ENCODE measurements at places on chromosomes 5 and 9.

DNA sequence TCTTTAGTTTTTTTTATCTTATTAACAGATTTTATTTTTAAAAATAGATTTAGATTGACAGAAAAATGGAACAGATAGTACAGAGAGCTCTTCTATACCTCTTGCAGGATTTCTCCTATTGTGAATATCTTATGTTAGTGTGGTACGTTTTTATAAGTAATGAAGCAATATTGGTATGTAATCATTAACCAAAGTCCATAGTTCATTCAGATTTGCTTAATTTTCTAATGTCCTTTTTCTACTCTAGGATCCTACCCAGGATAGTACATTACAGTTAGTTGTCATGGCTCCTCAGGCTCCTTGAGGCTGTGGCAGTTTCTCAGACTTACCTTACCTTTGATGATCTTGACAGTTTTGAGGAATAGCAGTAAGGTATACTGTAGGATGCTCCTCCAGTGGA lies 30.4 kb downstream of the PPP2R2B start:
- no peak for DNase-seq

GRCh38 chr5:139904566-139904815 lies 108.9 kb downstream of the PSD2 start:
- DNase-seq: no peak

DNA sequence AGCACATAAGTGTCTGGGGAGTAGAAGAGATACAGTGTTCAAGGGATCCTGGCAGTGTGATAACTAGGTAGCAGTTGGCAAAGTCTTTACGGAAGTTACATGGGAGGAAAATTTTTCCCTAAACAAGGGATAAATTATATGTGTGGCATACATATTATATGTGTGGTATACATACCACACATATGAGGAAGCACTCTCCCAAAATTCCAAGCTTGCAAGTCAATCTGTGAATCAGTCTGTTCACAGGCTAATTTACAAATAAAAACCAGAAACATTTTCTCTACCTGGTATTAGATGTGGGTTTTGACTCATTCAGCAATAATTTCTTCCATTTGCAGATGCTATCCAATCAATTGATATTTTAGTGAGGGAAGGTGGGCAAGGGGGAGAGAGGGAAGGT lies 110.0 kb downstream of the ISOC1 start:
- no peak for DNase-seq

GRCh38 chr5:91243852-91244251 lies 139.3 kb downstream of the ARRDC3 start:
- no peak for DNase-seq

GRCh38 chr5:145718956-145719355 lies 116.2 kb downstream of the PRELID2 start:
- no peak for DNase-seq

DNA sequence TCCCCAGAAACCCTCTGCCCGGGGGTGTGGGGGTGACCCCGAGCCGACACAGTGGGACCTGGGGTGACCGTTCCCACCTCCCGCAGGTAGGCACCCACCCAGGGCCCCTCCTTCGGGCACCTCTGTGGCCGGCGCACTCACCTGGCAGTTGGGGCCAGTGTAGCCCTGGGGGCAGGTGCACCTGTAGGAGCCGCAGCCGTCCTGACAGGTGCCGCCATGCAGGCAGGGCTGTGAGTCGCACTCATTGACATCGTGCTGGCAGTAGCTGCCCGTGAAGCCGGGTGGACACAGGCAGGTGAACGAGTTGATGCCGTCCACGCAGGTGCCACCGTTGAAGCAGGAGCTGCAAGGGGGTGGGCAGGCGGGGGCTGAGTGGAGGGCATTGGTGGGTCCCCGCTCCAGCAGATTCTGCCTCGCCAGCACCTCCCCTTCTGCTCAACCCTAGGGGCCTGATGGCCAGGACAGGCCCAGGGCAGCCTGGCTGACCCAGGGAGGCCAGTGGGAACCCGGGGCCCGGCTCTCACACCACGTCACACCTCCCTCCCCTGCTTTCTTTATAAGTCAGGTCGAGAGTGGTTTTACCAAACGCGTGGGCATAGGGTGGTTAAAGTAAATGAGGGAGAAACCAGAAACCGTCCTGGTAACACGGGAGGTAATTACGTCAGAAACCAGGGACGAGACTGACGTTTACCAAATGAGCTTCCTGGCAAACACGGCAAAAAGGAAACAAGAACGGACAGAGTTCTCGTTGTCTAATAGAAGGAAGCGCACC lies 26.1 kb upstream of the SEC16A start:
- DNase-seq: no peak

- no peak for DNase-seq
Observed at GRCh38 chr9:132513416-132513815, 69.0 kb upstream of the BARHL1 start.

DNA sequence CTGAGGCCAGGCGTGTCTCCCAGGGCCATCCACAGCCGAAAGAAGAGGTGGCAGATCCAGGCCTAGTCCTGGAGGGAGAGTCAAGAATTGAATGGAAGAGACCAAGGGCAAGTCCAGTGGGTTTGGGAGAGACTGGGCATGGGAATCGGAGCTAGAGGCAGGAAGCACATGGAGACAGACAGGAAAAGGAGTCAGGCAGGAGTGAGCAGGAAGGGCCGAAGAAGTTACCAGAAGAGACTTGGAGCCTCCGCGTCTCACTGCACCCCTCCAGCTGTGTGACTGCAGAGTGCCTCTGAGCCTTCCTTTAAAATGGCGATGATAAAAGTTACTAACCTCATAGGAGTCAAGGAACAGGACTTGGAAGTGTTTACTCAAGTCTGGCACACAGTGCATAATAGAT lies 64.4 kb upstream of the ANGPTL2 start:
- DNase-seq: no peak

DNA sequence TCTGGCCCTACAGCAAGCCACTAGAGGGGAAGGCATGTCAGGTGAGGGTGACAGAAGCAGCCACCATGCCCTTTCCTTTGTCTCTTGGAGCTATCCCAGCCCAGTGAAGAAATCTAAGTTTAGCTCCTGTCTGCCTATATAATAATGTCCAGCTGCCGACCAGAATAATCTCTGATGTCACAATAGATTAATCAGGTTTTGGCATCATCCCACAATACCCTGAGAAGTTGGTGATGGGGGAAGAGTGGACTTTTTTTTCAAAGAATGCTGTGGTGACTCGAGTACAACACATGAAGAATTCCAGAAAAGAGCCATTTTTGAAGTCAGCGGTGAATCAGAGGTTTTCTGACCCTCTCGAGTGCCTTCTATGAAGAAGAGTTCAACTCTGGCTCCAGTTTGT lies 1.7 kb upstream of the TSLP start:
- DNase-seq: no peak

GRCh38 chr9:101354765-101355708 lies 29.8 kb downstream of the BAAT start:
- DNase-seq: no peak

GRCh38 chr5:34657274-34657921 lies 1.3 kb downstream of the RAI14 start:
- DNase-seq: no peak

DNA sequence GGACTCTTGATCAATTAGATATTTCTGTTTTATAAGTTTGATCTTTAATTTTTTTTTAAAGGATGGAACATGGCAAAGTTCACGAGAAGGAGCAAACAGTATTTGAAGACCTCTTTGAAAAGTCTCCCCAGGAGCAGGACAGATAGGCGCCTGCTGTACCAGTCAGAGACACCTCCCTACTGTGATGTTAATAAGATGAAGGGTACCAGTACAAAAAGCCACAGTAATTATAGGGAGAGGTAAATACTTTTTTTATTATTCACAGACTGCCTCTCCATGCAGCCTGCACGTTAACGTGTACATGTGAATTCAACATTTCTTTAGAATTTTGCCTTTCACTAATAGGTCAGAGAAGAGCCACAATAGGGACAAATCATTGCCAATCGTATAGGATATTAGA lies 146.5 kb upstream of the CDH6 start:
- no peak for DNase-seq

GRCh38 chr5:23820765-23821471 lies 313.5 kb downstream of the PRDM9 start:
- no peak for DNase-seq

DNA sequence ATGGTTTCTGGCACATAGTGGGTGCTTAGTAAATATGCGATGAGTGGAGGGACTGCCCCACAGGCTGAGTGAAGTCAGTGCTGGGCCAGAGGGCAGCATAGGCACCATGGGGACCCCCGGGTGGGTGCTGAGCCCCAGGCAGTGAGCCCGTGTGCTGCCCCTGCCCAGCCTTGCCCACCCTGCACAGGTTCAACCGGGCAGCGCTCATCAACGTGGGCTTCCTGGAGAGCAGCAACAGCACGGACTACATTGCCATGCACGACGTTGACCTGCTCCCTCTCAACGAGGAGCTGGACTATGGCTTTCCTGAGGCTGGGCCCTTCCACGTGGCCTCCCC lies 7.2 kb downstream of the B4GALT7 start:
- no peak for DNase-seq

- peak; percentile 82 for DNase-seq
Observed at GRCh38 chr9:2017331-2018161, 2.4 kb downstream of the SMARCA2 start.

DNA sequence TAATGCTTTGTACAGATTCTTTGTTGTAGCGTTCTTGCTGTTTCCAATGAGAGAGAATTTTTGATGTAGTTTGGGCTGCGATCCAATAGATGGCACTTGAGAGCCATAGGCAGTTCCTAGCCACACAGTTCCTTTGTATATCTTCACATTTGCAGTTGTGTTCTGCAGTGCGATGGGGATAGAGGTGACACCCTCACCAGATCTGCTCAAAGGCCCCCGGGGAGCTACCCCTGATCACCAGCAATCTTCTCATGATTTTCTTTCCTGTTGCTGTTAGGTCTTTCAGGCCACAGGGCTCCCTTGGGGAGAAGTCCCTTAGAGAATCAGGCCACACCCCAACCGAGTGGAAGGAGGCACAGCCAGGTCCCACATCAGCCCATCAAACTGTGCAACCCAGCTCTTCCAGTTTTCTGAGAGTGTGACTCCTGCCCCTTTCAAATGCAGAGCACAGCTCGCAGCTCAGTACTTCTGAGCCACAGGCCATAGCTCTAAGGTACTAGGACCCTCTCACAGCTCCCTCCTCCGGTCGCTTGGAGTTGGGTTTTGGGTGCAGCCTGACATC lies 353.7 kb downstream of the SLCO4C1 start:
- no peak for DNase-seq

DNA sequence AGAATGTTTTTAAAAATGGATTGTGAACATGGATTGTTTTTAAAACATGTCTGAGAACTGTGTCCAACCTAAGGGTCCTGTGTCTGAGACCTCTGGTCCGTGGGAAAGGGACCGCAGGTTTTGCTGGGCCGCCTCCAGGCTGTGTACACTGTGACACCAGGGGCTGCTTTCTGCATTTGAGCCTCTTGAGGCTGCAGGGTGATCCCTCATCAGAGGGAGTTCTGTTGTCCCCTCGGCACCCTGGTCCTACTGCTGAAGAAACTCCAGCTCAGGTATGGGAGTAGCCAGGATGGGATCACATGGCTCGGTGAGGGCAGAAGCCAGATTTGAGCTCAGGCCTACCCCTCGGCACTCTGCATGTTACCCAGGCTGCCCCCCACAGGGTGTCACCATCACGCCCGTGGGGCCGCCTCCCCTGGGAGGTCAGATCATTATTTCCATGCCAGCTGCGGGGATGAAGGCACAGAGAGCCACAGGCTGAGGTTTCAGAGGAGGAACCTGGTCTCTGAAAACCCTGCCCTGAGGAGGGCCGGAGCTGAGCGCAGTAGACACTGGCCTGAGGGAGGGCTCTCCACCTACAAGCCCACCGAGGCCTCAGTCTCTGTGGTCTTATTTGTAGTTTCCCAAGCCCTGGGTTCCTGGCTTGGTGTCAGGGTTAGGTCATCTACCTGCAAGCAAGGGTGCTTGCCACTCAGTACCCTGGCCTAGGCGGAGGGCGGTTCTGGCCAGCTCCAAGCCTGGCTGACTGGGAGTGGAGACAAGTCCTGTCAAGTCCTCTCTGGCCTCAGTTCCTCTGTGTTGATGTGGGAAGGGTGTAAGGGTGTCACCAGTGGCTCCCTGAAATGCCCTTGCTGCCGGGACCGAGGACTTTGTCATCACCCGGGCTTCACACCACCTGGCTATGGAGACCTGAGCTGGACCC lies 2.8 kb downstream of the PRR7 start:
- no peak for DNase-seq

DNA sequence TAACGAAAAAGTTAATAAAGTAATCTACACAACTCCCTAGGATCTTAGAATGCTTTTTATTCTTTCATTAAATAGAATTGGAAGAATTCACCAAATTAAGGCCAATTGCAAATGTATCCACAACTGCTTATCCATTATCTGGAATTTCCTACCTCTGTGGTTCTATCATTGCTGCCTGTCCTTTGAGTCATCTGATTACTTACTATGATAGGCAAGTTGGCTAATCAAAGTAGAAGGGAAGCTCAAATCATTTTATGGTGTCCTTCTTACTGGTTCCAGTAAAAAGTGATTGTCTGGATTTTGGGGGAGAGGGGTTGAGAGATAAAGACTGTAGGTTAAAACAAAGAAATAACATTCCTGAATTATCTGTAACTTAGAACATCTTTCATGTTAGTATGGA lies 161.4 kb upstream of the GNA14 start:
- DNase-seq: no peak

- DNase-seq: no peak
Observed at GRCh38 chr9:130833031-130833990, 1.7 kb upstream of the ABL1 start.

- no peak for DNase-seq
Observed at GRCh38 chr5:35826056-35826455, 30.6 kb upstream of the IL7R start.

GRCh38 chr5:83718936-83719495 lies 1.6 kb downstream of the HAPLN1 start:
- no peak for DNase-seq

DNA sequence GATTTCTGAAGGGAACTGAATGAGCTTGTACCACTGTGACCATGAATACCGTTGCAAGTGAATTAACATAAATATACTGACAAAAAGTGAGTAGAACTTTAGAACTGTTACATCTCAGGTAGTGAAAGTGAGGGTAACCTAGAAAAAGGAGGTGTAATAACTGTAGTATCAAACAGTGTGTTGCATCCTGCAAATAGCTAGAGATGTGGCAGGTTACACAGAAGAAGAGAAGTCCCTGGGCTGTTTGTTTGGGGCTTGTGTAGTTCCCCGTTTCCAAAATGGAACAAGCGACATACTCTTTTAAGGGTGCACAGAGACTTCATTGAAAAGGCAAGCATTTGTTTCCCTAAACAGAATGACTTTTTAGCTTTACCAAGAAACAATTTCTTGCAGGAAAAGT lies 214.8 kb downstream of the NR3C1 start:
- no peak for DNase-seq

GRCh38 chr9:133876144-133876543 lies 116.0 kb downstream of the VAV2 start:
- DNase-seq: no peak

GRCh38 chr9:132201780-132202703 lies 40.2 kb downstream of the NTNG2 start:
- no peak for DNase-seq
